ENCODE measurements at places on chromosomes 11 and 22.

- peak; percentile 34 for DNase-seq
Measured at GRCh38 chr22:41826430-41827383, 6.2 kb upstream of the SREBF2 start.

GRCh38 chr11:13119361-13119760 lies 110.2 kb downstream of the RASSF10 start:
- DNase-seq: no peak

GRCh38 chr11:66494935-66495334 lies 14.7 kb downstream of the DPP3 start:
- DNase-seq: no peak

DNA sequence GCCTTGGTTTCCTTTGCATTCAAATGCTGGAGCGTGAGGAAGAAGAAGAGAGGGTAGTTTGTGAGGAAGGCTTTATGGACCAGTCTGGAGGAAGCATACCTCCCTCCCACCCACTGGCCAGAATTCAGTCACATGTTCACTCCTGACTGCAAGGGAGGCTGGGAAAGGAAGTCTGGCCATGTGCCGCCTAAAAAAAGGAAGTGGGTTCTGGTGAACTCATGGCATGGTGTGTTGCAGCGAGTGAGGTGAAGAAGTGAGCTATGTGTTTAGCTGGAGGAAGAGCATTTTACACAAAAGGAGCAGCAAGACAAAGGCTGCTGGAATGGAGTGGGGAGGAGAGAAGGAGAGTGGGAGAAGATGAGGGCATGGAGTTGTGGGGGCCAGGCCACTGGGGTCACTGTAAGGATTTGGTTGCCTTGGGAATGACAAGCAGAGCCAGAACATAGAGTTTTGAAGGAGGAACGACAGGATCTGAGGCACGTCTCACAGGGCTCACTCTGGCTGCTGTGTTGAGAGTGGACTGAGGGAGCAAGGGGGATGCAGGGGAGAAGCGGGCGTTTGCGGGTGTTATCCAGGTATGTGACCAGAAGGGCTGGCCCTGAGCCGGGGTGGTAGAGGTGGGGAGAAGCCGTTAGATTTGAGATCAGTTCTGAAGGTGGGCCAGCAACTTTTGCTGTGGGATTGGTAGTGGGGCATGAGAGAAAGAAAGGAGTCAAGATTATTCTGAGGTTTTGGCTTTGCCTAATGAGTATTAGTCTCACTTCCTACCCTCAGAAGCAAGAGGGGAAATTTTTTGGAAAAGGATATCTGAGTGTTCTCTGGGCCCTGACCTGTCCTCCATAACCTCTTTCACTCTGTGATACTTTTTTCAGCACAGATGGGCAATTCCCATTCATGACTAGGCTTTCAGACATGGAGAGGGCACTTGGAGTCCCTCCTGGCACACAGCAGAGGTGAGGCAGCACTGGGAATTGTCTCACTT lies 26.4 kb downstream of the BMAL1 start:
- no peak for DNase-seq

DNA sequence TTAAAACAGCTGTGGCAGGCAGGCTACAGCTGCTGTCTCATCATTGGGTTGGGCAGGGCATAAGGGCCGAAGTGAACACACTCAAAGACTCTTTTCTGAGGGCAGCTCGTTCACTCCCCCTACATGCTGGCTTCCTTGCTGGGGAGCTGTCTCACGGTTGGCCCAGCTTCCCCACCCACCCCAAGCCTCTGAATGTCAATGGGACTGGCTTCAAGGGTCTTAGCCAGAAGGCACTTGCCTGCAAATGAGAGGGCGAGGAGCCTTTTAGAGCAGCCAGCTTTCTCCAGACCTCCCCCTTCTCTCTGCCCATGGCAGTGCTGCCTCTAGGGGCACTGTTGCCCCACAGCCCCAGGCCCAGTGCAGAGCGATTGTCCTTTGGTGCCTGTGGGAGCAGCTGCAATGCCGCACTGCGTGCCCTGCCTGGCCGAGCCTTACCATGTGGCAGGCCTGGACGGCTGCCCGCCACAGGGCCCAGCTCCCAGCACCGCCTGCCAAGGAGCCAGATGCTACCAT lies 94.7 kb upstream of the RASSF10 start:
- DNase-seq: no peak

DNA sequence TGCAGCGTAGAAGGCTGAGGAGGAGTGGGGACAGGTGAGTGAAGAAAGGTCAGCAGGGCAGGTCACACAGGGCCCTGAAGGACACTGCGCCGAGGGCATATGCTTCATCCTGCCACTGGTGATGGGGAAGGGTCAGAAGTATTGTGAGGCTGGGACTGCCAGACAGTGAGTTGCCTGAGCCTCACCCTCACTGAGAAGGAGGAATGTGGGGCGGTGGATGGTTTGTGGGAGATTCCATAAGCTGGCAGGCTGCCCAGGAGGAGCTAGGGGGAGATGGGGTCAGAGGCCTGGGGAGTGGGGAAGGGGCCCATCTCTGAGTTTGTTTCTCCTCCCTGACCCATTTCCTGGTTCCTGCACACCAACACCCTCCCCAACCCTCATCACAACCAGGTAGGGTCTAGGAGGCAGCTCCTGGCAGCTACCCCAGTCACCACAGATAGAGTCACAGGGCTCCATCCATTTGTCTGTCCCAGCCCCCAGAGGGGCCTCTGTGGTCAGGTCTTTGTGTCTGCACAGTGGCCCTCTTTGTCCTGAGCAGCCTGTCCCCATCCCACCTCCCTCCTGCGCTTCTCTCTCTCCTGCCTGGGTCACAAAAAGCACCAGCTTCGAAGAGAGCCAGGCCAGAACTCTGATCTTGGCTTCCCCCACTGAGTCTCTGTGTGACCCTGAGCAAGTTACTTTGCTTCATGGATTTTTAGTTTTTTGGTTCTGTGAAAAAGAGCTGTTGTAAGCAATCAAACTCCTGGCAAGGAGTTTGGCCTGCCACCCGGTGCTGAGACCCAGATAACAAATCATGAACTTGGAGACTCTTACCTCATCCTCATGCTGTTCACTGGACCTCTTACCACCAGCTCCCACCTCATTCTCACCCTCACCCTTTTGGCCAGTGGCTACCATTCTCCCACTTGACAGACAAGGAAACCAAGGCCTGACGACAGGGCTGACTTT lies 4.6 kb upstream of the P2RY2 start:
- DNase-seq: peak; percentile 27

GRCh38 chr11:15011776-15012345 lies 39.7 kb upstream of the CALCA start:
- no peak for DNase-seq

- DNase-seq: no peak
Measured at GRCh38 chr22:17229991-17230630, 10.9 kb upstream of the ADA2 start.

- no peak for DNase-seq
Measured at GRCh38 chr11:47891886-47892285, 43.7 kb upstream of the NUP160 start.

DNA sequence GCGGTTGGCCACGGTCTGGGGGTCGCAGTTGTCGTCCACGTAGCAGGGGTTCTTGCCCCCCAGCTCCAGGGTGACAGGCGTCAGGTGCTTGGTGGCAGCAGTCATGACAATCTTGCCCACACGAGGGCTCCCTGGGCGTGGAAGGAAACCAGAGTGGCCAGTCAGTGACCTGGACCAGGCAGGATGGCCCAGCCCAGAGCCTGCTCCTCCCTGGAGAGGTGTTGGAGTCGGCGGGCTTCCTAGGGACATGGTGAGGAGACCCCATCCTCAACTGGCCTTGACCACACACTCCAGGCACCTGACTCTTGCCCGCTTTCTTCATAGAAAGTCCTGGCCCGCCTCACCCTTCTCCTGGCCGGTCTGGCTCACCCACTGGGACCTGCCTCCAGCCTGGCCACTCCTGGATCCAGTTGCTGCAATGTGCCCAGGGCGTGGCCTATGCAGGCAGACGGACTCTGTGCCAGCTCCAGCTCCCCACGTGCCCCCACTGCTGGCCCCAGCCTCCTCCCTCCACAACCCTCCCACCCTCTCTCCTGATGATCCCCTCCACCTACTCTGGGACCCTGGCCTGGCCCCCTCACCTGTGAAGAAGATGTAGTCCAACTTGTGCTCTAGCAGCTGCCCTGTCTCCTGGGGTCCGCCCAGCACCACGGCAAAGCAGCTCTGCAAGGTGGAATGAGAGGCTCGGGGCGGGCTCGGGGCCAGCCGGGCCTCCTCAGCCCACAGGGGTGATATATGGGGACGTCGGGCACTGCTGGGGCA lies 8.7 kb downstream of the ALDH3B2 start:
- no peak for DNase-seq

GRCh38 chr22:25420471-25420924 lies 144.0 kb upstream of the GRK3 start:
- DNase-seq: no peak

DNA sequence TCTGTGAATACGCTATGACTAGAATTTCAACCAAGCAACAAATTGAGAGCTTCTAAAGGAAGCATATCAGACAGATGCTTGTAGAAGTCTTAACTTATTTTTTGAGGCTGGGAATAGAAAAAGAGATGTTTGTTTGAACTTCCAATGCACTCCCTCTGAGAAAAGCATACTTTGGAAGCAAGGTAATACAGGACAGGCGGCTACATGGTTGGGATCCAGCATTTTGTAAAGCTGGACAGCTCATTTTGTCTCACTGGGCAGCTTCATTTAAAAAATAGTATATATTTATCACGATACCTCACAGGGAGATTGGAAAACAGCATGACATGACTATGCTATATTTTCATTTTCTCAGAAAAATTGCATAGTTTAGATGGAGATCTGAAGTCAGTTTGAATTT lies 821.3 kb upstream of the API5 start:
- no peak for DNase-seq

- DNase-seq: no peak
Measured at GRCh38 chr11:47411884-47412746, 3.7 kb downstream of the SLC39A13 start.

GRCh38 chr22:45918459-45919370 lies 58.2 kb downstream of the WNT7B start:
- DNase-seq: peak; percentile 27

DNA sequence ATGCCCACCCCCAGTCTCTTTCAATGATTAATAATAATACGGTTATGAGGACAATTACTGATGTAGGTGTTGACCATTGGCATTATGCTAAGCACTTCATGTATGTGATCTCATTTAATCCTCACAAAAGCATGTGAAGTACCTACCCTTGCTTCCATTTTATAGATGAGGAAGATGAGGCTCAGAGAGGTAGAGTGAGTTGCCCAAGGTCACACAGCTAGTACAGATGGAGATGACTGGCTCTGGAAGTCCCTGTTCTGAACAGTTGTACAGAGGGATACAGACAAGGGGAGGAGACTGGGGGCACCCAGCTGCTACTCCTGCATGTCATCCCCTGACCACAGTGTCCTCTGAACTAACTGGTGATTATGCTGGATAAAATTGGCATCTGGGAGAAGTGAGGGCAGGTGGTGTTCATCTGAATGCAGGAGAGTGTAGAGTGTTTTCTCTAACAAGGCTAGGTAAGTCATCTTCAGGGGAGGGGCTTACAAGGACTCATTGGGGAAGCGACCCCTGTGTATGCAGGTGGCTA lies 43.2 kb downstream of the KIAA1671 start:
- no peak for DNase-seq

DNA sequence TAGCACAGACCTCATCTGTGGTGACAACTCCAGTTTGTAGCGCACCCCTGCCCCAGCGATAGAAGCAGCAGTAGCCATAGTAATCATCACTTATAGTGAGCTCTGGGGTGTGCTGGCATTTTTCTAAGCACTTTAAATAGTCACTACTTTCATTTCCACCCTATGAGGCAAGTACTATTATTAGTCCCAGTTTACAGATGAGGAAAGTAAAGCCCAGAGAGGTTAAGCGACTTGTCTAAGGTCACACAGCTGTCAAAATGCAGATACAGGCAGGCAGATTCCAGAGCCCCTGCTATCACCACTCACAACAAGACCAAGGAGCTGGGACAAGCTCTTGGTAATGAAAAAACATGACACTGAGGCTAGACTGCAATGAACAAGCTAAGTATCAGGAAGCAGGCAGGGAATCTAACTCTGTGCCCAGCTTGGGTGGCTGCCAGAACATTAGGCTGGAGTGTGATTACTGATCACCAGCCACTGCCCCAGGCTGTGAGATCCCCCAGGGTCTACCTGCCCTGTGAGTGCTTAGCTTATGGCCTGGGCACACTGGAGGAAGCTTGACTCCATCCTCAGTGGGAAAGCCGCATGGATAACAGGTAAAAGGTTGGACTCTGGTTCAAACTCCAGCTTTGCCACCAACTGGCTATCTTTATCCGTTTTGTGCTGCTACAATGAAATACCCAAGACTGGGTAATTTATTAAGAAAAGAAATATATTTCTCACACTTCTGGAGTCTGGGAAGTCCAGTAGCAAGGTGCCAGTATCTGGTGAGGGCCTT lies 561.1 kb downstream of the MN1 start:
- DNase-seq: no peak

DNA sequence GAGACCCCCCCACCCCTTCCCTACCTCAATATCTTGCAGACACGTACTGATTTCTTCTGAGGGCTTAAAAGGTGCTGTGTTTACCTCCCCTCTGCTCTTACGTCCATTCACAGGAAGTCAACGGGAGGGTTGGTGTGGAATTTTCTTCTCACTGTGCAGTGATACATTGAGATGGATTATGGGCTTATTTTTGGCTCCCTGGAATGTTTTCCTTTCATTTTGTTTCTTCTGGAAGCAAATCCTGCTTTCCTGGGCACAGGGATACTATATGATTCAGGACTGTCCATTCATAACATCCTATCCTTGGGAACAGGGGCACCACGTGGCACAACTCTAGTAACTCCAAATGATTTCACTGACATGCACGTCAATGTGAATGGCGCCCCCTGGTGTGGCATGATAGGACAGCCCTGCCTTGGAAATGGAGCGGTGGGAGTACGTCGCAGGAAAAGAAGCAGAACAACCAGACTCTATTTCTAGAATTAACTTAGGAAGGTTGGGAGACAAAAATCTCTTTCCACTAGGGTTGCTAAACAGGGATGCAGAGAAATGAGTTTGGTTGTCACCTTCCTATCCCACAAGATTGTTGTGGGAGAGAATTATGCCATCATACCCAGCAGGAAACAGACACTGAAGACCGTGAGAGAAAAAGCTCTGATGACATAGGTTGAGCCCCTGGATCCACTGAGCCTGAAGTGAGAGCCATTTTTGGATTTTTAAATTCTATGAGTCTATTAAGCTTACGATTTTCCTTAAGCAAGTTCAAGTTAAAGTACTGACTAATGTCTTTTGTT lies 146.5 kb upstream of the RAG2 start:
- DNase-seq: peak; percentile 62

GRCh38 chr11:5280582-5281102 lies 10.9 kb upstream of the HBE1 start:
- DNase-seq: peak; percentile 98

Measured in amniotic epithelial cell (primary cell).